ENCODE measurements at places on chromosomes 3 and 15.

- DNase-seq, result no peak
Measured at GRCh38 chr15:73897441-73898261, 24.3 kb downstream of the TBC1D21 start.

GRCh38 chr3:145118303-145118702 lies 1042.7 kb downstream of the PLOD2 start:
- DNase-seq, result no peak

DNA sequence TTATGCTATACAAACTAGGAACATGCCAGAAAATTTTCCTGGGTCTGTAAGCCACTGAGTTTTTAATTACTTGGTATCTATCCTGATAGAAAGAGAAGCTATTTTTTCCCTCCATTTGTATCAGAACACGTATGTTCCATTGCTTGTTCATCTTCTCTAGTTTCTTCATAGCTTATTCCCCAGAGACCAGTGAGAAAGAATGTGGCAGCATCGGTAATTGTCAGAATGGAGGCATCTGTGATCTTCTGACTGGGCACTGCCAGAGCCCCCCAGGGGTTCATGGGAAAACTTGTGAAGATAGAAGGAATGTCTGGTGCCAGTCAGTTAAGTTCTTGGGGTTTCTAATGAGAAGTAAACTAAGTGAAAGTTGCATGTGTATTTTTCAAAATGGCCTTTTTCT lies 720.2 kb upstream of the GOLIM4 start:
- DNase-seq, result no peak

DNA sequence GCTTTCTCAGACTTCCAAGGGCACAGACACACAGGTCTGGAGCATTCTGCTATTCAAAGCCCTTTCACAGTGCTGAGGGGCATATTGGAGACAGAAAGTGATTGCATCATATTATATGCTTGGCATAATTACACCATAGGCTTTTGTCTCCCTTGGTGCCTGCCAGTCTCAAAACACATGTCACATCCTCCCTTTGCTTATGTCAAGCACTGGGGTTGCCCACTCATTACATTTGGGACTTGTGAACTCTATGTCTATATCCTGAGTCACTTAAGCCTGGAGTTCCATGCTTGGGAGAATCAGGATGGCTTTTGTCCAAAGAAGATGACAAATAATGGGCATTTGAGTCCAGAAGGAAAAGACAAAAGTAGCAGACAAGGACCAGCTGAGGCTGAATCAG lies 12.3 kb upstream of the PDZRN3 start:
- no peak for DNase-seq

- no peak for DNase-seq
Measured at GRCh38 chr15:92074646-92075045, 221.1 kb downstream of the SLCO3A1 start.

DNA sequence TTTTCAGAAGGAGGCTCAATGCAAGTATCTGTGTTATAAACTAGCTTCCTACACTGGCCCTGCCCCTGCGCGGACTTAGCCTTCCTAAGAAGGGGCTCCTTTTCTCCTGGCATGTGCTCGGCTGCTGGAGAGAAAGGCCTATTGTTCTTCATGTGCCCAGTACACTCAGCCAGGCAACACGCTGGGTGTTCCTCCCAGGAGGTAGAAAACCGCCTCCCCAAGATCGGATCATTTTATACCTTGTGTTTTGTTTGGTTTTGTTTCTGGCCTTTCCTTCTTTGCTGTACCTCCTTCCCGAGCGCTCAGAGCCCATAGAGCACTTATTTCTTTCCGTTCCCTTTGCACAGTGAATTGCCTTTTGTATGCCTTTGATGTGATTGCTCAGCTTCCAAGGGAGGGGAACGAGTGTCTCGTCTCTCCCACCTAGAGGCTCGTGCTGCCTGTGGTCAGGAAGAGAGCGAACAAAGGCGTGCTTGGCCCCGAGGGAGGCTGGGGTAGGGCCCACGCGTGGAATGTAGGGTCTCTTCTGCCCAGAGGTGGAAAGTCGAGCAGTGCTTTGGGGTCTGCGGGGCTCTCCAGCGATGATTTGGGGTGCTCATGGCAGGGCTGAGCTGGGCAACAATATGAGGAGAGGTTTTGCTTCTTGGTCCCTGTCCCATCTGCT lies 30.0 kb downstream of the CCNL1 start:
- no peak for DNase-seq

DNA sequence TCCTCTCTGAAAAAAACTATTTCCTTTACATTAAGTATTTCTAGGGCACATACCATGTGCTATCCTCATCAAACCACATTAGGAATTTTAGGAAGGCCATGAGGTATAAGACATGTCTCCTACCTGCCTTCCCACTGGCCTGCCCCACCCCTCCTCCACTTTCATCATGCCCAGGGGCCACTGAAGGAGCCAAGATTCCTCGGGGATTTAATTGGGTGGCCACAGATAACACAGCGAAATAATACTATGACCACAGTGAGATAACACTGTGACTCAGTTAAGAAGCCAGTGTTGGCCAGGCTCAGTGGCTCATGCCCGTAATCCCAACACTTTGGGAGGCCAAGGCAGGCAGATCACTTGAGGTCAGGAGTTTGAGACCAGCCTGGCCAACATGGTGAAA lies 9.8 kb upstream of the BMF start:
- no peak for DNase-seq

DNA sequence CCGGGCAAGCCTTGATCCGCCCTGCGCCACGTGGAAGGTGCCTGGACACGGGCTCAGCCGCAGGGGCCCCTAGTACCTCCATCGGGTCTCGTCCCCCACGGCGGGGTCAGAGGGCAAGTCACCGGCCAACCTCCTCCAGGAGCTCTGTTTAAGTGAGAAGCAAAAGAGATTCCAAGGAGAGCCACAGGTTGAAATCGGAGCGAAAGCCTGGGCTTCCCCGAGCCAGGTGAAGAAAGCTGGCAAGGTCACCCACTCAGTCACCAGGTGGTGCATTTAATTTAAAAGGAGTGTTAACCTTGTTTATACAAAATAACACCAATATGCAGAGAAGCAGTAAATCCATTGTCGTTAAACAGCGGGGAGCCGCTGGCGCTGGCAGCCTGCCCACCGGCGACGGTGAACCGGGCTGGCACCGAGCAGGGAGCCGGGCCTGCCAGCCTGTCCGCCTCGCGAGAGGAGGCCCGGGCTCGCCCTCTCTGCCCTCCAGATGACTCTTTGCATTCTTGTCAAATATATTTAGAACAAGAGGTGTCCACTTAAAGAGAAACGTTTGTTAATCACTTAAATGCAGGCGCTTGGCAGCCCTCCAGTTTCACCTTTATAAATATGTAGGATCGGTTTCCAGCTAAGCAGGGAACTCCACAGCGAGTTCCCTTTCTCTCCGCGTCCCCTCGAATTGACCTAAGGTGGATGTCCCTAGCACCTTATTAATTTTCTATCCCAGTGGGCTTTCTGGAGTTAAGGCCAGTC lies 277.3 kb upstream of the NR2F2 start:
- DNase-seq, result no peak

GRCh38 chr3:47365213-47366153 lies 15.3 kb upstream of the PTPN23 start:
- DNase-seq, result no peak

DNA sequence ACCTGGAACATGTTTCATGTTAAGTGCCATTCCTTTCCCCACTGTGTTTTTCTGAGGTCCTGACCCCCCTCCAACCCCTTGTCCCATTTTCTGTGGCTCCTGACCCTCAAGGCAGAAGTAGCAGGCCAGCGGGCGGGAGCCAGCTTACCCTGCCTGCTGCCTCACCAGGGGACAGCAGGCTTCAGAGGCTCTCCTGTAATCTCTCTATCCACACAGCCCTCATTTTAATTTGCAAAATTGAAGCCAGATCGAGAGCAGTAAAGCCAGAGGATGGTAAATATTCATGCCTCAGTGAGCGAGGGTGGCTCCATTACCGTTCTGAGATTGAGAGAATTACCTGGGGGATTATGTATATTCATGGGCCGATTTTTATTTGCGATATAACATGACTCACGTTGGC lies 147.6 kb downstream of the DNAJB8 start:
- no peak for DNase-seq

GRCh38 chr15:67050062-67050461 lies 15.3 kb upstream of the SMAD3 start:
- DNase-seq, result no peak

- DNase-seq, result no peak
Measured at GRCh38 chr3:137108699-137109440, 151.1 kb downstream of the IL20RB start.

DNA sequence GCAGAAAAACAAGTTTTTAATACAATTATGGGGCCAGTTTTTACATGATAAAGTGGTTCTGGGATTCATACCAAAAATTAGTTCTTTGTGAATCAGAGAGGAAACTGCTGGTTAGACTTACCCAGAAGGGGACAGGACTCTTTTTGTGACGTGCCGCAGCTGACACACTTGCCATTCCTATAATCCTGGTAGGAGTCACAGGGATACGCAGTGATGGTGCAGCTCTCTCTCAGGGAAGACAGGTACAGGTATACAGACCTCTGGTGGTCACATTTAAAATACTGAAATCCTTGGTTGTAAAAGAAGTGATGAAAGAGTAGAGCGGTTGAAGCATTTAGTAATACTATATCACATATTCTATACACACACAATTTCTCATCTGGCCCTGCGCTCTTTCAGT lies 20.2 kb upstream of the TMEM41A start:
- DNase-seq, result no peak

GRCh38 chr15:48627260-48627940 lies 18.1 kb downstream of the FBN1 start:
- DNase-seq, result no peak

- no peak for DNase-seq
Measured at GRCh38 chr3:132926098-132926497, 112.1 kb upstream of the TMEM108 start.

DNA sequence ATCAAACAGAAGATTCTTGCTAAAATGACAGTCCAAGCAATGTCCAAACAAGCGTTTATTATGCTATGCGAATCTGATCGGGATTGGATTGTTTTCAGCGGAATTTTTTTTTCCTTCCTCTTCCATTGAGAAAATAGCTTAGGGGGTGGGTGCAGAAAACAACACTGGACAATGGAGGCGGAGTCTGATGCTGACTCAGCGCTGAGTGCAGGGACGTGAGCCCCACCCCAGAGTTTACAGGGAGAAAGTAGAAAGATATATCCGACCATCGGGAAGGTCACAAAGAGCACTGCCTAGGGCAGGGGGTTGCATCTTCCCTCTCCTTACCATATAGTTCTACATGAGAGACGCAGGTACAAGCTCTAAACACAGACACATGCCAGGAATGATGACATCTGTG lies 117.0 kb downstream of the FOXP1 start:
- no peak for DNase-seq

Measured in stimulated activated CD8-positive, alpha-beta memory T cell treated with anti-CD3 and anti-CD28 coated beads, Interleukin-4, amount 100 ng/mL, for 4 hours (primary cell).